ENCODE measurements at places on chromosomes 12 and 14.

DNA sequence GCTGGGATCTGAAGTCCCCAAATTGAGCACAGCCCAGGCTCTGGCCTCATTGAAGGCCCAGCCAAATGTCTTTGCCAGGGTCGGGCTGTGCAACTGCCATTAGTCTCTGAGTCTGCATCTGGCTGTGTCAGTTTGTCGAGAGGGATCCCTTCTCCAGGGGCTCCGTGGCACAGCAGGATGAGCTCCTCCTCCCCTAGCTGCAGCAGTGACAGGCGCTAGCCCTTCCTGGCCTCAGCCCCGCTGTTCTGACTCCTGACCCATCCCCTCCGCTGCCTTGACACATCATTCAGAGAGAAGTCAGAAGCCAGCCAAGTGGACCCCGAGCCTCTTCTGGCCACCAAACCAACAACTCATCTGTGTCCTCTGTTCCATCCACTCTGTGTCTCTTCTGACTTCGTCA, 188.3 kb downstream of the CALM1 start:
- no peak for DNase-seq

DNA sequence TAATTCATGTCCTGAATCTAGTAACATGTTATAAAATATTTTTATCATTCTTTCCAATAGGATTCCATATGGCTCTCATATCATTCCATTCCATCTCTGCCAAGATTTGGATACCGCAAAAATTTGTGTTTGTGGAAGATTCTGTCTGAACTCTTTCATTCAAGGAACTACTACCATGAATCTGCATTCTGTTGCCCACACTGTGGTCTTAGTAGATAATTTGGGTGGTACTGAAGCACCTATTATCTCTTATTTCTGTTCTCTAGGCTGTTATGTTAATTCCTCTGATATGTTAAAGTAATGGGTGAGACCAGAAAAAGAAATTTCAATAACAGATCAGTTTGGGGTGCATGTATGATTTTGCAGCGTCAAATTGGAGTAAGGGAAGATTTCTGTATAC, 6.2 kb downstream of the RPL36AL start:
- no peak for DNase-seq

- no peak for DNase-seq
Observed at GRCh38 chr14:68789821-68790643, 2.8 kb downstream of the ZFP36L1 start.

DNA sequence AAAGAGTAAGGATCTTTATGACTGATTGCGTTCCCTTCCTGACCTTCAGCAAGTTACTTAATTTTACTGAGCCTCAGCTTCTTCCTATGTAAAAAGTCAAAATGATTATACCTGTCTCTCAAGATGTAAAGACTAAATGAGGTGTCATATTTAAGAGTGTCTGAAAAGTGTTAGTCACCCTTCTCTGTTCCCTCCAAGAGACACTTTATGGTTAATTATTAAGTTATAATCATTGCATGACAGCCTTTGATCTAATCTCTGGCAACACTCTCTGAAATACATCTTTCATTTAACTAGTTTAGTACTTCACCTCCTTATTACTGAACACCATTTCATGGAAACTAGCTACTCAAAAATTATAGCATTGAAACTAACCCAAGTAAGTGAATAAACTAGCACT, 54.8 kb downstream of the BMAL2 start:
- DNase-seq, result no peak

DNA sequence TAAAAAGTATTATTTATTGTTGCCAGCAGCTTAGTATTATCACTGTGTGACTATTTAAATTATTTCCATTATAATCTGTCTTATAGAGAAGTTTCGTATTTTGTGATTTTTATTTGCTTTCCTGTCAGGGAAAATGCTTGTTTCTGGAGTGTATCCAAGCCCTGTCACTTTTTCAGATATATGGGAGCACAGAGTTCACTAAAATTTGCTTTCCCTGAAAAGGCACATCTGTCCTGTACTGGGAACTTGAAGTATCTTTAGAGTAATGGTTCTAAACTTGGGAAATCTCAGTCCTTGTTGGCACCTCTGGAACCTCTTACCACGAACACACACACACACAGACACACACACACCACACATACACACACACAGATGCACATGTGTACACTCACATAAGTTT, 39.3 kb upstream of the SSTR1 start:
- DNase-seq, result no peak
